NCI-H1436 (cell line): ENCODE measurements at places on chromosomes 12 and 14.
A peak's percentile ranks its signal among the peaks of the same experiment; 100 is the strongest.

DNA sequence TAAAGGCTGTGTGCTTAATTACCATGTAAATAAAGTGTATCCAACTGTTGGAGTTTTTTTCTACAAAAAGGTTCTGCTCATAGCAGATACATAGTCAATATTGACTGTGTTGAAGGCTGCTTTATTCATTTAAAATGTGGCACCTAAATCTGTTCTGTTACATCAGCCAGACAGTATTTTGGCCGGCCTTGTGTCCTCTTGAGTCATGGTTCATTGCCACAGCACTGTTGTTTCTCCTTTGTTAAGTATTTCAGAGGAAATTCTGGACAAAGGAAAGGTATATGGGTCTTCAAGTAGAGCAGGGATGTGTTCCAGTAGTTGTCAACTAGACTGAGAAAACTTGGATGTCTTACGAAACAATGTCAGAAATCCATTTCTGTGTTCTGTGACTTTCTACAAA is 95.5 kb downstream of the SLC38A6 start:
- DNase-seq = no peak

DNA sequence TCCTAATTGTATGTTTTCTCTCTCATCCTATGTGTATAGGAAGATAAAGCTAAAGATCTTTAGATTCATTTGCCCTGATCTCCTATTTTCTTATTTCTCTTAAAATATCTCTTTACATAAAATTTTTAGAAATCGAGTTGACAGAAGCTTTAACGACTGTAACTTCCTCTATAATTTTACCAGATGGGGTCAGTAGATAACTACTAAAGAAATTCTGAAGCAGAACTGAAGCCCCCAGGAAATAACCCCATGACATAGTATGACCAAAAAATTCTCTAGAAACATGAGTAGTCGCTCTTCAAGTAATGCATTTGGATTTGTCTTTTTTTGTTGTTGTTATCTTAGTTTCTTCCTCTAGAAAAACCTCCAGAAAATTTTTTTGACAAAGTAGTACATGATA is 288.0 kb downstream of the ERC1 start:
- DNase-seq = no peak

DNA sequence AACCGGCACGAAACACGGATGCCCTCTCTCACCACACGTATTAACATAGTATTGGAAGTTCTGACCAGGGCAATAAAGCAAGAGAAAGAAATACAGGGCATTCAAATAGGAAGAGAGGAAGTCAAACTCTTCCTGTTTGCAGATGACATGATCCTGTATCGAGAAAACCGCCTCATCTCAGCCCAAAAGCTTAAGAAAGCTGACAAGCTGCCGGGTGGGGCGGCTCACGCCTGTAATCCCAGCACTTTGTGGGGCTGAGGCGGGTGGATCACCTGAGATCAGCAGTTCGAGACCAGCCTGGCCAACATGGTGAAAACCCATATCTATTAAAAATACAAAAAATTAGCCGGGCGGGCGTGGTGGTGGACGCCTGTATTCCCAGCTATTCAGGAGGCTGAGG is 17.7 kb downstream of the OR6S1 start:
- no peak for DNase-seq

- no peak for DNase-seq
These were observed 21.0 kb downstream of the CFL2 start for GRCh38 chr14:34693228-34693939.

DNA sequence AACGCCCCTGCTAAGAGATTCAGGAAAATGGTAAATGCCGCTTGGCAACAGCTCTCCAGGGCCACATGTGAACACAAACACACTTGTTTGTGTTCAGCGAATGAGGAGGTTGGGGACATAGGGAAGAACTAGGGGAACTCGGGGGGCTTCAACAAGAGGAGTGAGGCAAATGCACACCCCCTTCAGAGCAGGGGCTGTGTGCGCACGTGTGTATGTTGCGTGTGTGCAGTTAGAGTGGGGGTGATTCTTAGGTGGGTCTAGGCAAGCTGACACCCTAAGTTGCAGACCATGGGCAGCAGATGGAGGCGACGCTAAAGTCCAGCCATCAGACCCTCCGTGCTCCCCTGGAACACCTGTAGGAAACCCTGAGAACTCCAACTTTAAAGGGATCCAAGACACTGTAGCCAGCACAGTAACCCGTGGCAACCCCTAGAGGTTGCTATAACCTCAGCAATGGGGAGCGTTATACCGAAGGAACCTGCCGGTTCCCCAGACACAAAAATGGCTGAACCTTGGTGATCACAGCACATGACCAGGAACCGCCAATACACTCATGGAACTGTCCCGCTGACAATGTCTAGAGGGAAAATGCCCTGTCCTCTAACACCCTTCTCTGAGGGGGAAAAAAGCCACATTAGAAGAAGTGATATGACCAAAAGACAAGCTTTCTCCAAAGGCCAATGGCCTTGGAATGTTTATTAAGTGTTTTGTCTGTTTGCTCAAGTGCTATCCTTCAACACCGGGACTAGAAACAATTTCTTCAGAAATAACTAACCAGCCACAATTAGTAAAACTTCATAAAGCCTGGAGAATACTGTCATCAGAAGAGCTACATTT is 86.5 kb upstream of the CEP83 start:
- peak; percentile 16 for DNase-seq

DNA sequence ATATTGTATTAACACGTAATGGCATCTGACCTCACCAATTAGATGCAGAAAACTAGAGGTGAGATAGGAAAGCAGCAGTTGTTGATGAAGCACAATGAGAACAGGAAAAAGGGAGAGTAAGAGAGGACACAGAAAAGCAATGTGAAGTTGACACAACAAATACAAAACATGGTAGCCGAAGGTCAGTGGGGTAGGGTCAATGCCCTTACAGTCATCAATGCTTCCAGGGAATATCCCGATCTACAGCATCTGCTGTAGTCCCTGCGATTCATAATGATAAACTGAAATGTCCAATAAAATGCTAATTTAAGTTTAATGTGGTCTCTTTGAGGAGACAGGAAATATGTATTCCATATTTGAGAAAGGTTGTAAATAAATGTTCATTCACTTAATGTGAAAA is 2.9 kb upstream of the COL2A1 start:
- DNase-seq = no peak

- DNase-seq = no peak
These were observed 25.2 kb upstream of the KLHL42 start for GRCh38 chr12:27754795-27755194.

GRCh38 chr14:69378274-69378673 is 19.8 kb downstream of the ERH start:
- DNase-seq = no peak

DNA sequence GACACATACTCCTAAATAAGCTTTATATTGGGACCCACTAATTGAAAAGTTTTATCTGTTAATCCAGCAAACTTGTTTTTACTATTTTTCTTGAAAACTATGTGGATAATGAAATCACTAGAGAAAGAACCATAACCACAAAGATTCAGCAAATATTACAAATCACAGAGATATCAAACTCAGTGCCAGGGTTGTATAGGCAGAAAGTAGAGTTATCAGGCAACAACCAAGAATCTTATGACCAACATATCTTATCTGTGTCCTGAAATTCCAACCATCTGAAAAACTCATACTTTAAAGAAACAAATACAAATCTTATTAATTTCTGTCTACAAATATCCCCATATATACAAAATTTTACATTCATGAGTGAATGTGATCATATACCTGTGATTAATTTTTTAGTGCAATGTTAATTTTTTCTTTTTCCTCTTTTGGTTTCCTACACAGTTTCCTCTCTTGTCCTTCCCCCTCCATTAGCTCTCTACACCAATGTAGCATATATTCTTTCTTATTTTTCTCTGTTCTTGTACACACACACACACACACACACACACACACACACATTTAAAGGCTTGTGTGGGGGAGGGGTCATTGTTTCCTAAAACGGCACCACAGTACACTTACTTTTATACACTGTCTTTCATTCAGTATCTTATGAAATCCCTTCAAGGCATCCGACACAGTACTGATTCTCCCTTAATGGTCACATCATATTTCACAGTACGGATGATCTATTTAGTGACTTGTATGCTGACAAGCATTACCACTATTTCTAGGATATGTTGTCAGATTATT is 18.6 kb downstream of the AMN1 start:
- DNase-seq = no peak

GRCh38 chr12:92224685-92225331 is 79.2 kb upstream of the BTG1 start:
- no peak for DNase-seq

- DNase-seq = no peak
These were observed 10.1 kb downstream of the RNASE1 start for GRCh38 chr14:20792556-20792955.

- DNase-seq = no peak
These were observed 521 bp upstream of the GMFB start for GRCh38 chr14:54489318-54489683.

GRCh38 chr14:96126783-96127271 is 77.8 kb upstream of the BDKRB2 start:
- no peak for DNase-seq

GRCh38 chr12:117013726-117014125 is 85.5 kb downstream of the TESC start:
- DNase-seq = no peak

- DNase-seq = no peak
These were observed 8.2 kb downstream of the SOCS2 start for GRCh38 chr12:93580682-93581081.

- no peak for DNase-seq
These were observed 62.7 kb downstream of the C2CD5 start for GRCh38 chr12:22481547-22482104.

- DNase-seq = no peak
These were observed 55.8 kb downstream of the CCDC85C start for GRCh38 chr14:99548255-99548654.

DNA sequence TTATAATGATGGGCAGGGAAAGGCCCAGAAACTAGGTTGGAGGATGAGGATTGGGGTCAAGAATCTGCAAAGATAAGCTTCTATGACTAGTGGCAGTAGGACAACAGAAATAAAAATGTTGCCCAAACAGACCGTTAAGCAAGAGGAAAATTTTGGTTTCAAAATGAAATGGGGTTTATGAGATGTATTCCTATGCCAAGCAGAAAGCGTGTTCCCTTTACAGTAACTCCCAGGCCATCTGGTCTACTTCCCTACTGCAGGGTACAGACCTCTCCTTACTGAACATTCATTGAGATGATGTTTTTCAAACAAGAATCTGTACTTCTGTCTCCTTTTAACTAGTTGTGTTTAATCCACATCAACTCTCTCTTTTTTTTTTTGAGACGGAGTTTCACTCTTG is 20.4 kb upstream of the TMEM229B start:
- no peak for DNase-seq

DNA sequence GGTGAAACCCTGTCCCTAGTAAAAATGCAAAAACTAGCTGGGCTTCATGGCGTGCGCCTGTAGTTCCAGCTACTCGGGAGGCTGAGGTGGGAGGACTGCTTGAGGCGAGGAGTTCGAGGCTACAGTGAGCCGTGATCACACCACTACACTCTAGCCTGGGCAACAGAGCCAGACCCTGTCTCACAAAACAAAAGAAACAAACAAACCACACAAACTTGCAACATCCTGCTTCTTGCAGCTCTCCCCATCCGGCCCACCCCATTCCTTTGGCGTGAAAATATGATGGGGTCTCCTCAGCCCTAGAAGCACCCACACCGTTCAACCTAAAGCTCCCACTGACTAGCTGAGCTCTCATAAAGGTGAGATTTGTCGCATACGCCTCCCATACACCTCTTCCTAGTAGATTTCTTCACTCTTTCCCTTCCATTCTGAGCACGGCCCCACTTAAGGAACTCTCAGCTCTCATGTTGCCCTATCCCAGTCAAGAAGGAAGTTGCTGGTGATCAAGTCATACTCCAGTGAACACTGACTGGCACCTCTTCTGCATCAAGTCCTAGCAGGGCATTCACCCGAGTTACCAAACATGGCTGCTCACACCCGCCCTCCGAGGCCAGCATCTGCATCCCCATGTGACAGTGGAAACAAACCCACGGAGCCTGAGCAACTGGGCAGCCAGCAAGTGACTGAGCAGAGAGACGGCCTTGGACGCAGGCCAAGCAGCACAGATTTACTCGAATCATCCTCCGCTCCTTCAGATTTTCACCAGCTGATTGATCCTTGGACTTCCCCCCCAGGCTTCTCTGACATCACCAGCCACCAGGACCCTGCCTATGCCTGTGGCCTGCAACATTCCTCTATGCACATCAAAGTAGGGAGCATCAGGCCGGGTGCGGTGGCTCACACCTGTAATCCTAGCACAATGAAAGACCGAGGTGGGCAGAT is 18.9 kb upstream of the CD27 start:
- DNase-seq = no peak

DNA sequence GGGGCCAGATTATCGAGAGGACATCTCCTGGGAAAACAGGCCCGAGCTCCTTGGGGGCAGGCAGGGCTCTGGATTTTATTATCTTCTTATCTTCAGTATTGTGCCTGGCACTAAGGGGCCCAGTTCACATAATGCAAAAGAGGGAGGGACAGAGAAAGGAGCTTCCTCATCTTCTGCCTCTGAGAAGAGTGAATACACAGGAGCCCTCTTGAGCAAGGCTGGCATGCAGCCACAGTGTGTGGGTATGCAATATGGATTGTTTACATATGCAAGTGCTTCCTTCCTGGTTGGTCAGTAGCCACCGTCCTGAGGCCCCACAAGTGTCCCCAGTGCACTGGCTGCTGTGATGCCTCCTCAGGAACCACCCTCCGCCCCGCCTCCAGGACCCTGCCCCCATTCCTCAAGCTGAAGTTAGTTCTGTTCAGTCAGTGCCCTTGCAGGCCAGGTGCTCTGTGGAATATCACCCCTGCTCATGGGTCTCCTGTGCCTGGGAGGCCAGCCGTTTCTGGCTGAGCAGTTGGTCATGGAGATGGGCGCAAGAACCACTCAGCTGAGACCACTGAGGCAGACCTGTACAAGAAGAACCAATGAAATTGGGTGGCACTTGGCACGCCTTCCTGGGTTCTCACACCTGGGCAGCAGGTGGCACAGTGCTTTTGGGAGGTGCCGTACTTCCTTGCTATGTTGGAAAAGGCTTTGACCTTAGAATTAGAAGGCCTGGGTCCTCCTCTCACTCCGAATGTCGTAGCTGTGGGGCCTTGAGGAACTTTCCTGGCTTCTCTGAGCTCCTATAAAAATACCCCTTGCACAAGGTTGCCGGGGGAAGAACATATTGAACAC is 35.1 kb upstream of the ACTN1 start:
- DNase-seq = peak; percentile 12

DNA sequence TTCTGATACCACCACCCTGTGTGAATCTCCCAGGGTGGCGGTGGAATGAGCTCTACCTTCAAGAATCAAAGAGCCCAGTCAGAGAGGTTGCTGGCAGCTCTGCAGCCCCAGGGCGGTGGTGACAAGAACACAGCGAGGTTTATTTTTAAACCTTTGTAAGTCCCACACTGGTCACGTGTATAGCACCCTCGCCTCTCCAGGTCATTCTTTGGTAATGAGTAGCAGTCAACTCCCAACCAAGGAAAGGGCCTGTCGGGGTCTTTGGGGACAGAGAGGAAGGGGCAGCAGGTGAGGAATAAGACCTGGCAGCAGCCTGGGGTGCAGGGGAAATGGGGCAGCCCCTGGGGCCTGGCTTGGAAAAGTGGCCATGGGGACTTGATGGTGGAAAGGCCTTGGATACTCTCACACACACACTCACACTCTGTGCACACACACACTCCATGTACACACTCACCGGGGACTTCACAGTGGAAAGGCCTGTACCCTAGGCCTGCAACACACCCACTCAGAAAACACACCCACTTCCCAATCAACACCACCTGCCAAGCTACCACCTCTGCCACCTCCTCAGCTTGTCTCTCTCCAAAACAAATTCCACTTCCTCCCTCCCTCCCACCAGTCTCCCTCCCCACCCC is 178.6 kb downstream of the DPF3 start:
- no peak for DNase-seq
